NCI-H1436 treated with DMSO at 0.1 percent for 48 hours (cell line): ENCODE measurements at places on chromosomes 7 and 10.

- DNase-seq: no peak
These were observed 36.8 kb upstream of the TAX1BP1 start for GRCh38 chr7:27703181-27703580.

GRCh38 chr7:7157177-7157886 is 25.0 kb upstream of the C1GALT1 start:
- no peak for DNase-seq

- DNase-seq: no peak
These were observed 52.7 kb upstream of the VIPR2 start for GRCh38 chr7:159197066-159197975.

- no peak for DNase-seq
These were observed 10.1 kb upstream of the NKX2-3 start for GRCh38 chr10:99522470-99523250.

DNA sequence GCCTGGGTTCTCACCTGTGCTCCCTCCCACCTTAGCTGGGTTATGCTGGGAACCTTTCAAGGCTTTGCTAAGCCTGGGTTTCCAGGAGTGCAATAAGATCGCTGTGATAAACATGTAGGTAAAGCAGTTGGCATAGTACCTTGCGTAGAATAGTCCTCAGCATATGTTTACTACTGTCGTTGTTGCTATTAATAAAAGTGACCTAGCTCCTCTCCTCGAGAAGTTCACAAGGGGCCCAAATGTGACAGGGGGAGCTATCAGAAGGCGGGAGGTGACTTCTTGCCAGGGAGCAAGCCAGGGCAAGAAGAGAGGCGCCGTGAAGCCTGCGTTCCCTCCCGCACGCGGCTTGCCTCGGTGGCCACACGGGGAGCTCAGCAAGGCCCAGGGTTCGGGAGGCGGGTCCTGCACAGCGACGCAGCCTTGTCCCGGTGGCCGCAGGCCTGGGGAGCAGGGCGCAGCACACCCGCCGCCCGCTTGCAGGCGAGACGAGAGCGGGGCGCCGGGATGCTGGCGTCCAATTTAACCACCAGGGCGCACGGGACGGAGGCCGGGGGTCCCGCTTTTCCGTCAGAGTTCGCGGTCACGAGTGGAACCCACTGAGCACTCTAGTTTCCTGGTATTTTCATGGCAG is 106.2 kb downstream of the SNX10 start:
- no peak for DNase-seq
